NCI-H1694 (cell line): ENCODE measurements at places on chromosomes 11 and 22.

GRCh38 chr11:85531191-85531897 is 95.8 kb downstream of the DLG2 start:
- no peak for DNase-seq

DNA sequence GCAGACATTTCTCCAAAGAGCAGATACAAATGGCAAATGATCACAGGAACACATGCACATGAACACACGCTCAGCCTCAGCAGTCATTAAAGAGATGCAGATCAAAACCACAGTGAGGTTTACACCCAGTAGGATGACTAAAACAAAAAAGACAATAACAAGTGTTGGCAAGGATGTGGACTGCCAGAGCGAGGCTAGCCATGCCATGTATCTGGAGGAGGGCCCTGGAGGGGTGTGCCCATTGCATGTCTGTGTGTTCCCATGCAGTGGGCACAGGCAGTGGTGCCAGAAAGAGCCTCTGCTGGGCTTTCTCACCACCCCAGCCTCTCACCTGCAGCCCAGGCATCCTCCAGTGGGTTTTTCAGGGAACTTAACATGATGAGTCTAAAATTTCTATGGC is 54.2 kb upstream of the KCNQ1OT1 start:
- no peak for DNase-seq

DNA sequence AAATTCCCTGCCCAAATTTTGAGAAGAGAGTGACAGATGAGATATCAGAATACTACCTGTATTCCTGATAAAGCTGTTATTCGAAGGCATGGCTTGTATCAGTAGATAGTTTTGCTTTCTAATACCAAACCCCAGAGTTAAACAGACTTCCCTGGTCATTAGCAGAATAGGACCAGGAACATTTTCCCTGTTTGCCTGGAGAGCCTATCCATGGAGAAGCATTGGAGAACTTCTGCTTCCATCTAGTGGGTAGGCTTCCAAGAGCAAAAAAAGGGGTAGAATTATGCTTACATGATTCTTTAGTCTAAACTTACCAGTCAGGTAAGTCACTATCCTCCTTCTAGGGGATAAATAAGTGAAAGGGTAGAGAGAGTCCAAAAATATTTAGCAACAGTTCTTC is 14.2 kb downstream of the PDE3B start:
- DNase-seq: no peak

DNA sequence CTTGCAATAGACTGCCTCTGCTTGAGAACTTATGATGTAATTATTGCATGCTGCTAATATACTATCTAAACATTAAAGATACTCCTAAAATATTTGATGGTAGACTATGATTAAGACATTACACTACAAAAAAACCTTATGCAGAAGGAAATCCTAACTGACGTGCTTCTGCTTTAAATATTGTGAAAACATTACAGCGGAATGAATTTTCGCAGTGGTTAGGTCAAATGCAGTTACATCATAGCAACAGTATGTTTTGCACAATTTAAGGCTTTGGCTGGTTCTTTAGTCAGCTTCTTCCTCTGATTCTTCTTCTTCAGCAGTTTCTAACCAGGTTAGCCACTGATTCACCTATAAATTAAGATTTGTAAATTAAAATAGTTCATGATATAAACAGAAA is 11.2 kb downstream of the EIF4G2 start:
- DNase-seq: no peak

DNA sequence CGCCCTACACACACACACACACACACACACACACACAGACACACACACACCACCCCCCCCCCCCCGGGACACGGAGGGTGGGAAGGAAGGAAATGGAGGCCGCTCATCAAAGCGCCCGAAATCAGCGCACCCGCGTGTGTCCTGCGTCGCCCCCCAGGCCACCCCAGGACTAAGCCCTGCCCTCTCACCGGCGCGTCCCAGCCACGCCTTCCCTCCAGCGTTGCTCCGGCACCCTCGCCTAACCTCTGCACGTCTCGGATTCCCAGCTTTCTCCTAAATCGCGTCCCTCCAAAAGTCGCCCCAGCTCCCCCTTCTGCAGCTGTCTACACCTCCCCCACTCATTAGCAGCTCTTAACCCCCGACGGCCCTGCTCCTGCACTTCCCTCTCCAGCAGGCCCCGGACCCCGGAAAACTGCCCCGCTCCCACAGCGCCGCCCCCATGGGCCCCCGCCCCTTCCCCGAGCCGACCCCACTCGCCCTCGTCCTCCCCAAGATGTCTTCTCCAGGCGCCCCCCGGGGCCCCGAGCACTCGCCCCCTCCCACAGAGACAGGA is 557 bp downstream of the PACSIN2 start:
- peak; percentile 15 for DNase-seq

GRCh38 chr11:76783294-76783895 is at the start of gene TSKU:
TSKU (plus strand) TSS chr11:76783356; CDS start chr11:76795617, 12,261 bp downstream.
- DNase-seq: no peak

DNA sequence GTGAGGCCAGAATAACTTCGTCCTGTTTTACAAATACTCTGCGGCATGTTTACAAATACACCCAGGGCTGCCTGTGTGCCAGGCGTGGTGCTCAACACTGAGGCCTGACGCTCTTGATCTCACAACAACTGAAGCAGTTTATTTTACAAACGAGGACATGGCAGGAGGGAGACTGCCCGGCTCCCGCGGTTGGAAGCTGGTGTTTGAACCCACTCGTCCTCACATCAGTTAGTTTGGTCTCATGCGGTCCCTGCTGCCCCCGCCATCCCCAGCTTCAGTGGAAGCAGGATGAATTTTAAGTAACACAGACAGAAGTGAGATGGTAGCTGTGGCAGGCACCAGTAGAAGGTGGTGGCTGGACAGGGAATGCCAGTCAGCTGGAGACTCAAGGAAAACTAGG is 16.4 kb downstream of the KIAA0930 start:
- no peak for DNase-seq

GRCh38 chr11:80118073-80118472 is 677.2 kb upstream of the TENM4 start:
- no peak for DNase-seq

GRCh38 chr11:36657610-36658267 is 59.7 kb upstream of the RAG2 start:
- no peak for DNase-seq

GRCh38 chr11:692824-693414 is 2.1 kb downstream of the DEAF1 start:
- DNase-seq: no peak

DNA sequence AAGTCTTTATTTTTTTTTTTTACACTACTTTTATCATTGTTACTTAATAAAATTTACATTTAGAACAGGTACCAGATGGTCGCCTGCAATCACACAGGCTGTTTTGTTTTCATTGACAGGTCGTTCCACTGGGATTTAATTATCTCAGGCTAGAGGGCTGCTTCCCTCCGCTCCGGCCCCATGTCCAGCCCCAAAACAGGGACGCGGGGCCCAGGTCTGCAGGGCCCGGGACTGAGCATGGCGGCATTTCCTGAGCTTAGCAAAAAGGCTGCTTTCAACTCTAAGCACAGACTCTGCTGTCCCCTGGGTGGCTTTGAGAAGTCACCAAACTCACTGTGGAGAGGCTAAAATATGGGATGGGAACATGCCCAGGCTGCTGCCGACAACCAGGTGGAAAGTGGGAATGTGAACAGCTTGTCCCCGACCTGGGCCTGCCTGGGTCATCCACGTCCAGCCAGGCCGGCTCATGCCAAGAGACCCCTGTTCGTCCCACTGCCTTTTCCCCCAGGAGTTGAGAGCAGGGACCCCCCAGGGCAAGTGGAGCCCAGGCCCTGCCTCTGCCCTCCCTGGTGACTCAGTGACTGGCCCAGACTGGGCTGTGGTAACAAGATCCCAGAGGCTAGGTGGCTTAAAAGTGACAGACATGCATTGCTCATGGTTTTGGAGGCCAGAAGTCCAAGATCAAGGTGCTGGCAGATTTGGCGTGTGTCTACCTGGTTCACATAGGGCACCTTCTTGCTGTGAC is 150.0 kb downstream of the SHANK2 start:
- no peak for DNase-seq

DNA sequence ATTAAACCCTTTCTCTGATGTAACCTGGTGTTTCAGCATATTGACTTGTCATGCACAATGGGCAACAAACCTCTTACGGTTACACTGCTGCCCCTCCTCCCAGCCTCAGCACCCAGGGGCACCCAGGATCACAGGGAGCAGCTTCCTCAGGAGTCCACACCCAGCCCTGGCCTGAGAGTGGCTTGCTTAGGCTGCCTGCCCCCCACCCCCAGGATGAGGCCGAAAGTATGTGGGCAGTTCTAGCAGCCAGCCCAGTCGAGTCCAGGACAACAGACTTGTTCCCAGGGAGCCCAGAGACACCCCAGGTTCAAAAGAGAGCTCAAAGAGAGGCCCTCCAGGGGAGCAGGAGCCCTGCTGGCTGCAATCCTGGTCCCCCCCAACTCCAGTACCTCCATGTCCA is 108.1 kb upstream of the THY1 start:
- no peak for DNase-seq

DNA sequence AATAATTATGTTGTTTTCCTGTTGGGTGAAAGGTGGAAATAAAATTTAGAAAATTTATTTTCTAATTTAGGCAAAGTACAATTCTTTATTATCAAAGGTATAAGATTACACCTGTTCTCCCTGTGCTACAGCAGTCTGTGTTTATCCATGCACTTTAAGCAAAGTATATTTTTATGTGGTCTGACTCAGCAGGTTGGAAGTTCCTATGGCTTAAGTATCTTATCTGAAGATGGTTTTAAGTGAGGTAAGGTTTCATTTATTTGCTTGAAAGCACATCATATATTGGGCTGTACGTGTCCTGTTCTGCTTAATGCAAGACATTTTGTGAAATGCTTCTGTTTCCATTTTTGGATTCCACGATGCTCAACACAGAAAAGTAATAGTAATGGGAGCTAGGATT is 14.6 kb downstream of the PPME1 start:
- DNase-seq: no peak

DNA sequence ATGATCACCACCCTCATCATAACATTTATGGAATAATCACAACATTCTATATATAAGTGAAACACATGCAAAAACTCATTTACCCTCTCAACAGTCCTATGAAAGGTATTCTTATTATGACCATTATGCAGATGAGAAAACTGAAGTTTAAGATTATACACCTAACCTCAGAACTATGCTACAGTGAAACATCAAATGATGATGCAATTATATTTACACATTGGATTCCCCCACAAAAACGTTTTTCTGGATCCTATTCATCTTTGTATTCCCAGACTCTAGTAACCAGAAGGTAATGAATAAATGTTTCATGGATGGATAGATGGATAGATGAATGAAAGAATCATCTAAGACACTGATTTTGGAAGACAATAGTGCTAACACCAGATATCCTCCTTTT is 54.8 kb downstream of the TCP11L1 start:
- no peak for DNase-seq

DNA sequence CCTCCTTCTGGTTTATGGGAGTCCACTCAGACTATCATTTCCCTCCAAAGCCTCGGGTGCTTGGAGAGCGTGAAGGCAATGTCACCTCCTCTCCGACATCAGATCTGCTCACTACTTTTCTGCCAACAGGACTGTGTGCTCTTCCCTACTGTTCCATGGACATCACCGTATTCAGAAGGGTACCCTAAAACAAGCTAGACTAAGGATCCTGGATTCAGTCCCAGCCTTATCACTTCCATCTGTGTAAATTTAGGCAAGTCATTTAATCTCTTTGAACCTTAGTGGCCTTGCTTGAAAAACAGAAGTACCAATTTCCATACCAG is 78.2 kb downstream of the KCNC1 start:
- no peak for DNase-seq

GRCh38 chr11:47464483-47464882 is 15.5 kb upstream of the RAPSN start:
- DNase-seq: no peak

DNA sequence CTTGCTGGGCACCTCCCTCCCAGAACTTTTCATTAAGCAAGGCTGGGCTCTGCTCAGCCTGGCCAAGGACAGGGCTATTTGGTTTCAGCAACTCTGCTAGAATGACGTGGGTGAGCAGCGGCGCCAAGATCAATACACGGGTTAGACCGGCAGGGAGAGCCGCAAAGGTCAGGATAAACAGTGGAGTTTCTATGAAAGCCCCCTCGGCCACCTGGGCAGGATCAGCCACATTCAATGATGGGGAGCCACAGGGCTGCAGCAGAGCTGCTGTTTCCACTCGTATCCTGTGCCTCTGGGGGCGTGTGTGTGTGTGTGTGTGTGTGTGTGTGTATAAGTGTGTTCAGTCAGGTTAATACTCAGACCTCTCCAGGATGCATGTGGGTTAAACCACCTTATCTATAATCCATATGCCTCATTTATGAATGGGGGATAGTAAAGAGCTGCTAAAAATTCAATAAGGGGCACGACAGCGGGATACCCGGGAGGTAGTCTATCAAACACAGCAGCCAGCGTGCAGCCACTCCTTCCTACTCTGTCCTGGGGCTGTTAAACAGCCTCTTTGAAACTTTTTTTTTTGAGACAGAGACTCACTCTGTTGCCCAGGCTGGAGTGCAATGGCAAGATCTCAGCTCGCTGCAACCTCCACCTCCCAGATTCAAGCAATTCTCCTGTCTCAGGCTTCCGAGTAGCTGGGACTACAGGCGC is 34.8 kb downstream of the MYH9 start:
- no peak for DNase-seq

DNA sequence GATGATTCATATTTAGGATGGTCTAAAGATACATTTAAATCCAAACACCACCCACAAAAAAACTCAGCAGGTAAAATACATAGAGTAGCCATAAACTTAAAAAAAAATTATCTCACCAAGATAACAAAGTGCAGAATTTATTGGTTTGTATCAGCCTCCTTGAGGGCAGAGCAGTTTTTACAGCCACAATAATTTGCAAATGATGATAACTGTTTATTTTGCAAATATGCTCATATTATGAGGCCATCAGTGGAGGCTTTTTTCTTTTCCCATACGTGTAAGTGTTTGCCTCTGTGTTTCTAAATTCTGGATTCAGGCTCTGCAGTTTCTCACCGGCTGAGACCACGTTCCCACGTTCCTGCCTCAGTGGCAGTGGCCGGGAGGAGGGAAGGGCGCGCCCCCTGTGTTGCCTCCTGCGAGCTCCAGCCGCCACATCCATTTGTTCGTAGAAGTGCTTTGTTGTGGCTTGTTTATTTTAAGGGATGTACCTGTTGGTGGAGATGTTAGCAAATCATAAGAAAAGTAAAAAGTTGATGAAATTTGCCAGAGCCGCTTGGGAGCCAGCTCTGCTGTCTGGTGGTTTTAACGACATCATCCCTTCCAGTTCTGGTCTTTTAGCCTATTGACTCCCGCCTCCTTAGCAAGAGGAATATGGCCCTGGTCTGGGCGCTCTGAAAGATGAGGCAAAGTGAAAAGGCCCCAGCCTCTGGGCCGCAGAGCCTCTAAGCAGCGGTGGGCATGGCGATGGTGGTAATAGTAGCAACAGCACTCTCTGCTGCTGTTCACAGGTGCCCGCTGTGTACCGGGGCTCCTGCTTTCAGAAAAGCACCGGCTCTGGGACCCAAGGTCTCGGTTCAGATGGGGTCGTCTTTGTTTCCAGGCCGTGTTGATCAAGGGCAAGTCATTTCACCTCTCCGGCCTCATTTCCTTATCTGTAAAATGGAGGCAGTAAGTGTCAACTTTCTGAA is 66.7 kb upstream of the PPARA start:
- no peak for DNase-seq
